Breast epithelium (tissue), 4 donors: ENCODE measurements at places on chromosomes 5 and 9. TPM values are rescaled to one million over a fixed set of nuclear protein-coding genes. Genes with fewer than 3 reads are reported as not detected.

DNA sequence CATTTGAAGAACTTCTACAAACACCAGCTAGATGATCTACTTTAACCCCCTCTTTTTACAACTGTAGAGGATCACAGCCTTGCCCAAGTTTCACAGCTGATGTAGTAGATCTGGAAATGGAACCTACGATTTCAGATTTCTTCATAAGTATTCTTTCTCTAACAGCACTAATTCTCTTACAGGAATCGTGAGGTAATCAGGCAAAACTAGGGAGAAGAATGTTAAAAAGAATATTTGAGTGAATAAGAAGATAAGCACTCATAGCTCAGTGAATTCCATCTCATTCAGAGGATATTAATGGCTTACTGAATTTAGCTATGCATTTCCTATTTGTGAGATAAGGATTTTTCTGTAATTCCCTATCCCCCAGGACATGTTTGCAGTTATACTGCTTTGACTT is 42.1 kb downstream of the NADK2 start:
- no peak for DNase-seq

DNA sequence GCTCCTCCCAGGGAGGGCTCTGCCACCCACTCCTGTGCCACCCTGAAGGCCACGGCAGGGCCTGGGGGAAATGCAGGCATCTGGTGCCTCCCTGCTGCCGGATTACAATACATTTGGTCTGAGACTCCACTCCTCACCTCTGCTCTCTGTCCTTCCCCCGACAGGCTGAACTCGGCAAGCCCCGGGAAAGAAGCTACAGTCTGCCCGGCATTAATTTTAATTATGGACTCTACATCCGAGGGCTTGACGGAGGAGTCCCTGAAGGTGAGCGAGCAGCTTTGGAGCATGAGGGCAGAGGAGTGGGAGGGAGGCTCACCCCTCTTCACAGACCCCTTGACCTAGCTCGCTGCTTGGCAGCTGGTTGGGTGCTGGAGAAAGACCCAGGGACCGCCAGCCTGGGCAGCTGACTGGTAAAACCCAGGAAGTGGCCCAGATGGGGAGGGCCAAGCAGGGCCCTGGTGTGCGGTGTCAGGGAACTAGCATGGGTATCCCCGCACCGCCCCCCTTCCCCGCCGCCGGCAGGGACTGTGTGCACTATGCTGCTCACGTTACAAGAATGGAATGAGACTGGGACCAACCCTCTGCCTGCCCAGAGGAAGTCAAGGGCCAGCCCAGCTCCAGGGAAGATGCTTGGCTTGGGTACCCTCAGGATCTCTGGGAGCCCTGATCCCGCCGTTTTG is 83.7 kb upstream of the BARHL1 start:
- DNase-seq = no peak

- DNase-seq = no peak
Measured at GRCh38 chr5:124764992-124765611, 18.7 kb upstream of the ZNF608 start.

- no peak for DNase-seq
Measured at GRCh38 chr5:74136276-74136825, 504.2 kb downstream of the ENC1 start.

DNA sequence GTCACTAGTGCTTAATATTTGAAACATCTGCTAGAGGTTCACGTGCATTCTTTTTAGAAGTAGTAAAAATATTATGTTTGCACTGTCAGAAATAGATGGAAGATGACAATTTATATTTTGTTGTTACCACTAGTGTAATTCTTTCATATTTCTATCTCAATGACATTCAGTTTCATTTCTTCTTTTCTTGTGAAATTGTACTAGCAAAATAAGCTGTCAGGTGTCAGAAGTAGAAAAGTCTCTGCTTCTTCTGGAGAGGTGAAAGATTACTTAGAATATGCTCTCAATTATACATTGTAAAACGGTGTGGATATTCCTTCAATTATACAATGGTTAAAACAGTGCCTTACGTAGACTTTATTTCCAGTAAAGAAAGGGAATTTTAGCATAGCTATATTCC is 395.4 kb downstream of the CSNK1G3 start:
- no peak for DNase-seq

DNA sequence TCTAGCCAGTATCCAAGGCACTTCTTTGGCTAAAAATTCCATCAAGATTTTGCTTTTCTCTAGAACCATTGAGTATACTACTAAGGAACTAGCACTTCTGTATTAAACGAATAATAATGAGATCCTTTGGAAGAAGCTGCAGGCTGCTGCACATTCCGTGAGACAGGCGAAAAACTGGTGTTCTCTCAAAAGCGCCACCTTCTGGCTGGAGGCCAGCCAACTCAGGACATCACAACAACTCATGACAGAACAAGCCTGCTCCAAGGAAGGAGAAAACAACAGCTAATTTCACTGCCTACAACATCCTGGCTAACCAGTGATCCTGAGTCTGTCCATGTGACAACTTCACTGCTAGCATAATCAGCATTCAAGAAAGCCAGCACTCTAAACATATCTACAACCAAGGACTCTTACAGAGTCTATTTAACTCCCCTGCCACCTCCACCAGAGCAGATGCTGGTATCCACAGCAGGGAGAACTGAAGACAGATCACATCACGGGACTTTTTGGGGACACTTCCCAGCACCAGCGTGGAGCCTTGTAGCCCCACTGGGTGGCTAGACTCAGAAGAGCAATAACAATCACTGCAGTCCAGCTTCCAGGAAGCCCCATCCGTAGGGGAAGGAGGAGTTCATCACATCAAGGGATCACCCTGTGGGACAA is 150.5 kb downstream of the YTHDC2 start:
- DNase-seq = no peak

DNA sequence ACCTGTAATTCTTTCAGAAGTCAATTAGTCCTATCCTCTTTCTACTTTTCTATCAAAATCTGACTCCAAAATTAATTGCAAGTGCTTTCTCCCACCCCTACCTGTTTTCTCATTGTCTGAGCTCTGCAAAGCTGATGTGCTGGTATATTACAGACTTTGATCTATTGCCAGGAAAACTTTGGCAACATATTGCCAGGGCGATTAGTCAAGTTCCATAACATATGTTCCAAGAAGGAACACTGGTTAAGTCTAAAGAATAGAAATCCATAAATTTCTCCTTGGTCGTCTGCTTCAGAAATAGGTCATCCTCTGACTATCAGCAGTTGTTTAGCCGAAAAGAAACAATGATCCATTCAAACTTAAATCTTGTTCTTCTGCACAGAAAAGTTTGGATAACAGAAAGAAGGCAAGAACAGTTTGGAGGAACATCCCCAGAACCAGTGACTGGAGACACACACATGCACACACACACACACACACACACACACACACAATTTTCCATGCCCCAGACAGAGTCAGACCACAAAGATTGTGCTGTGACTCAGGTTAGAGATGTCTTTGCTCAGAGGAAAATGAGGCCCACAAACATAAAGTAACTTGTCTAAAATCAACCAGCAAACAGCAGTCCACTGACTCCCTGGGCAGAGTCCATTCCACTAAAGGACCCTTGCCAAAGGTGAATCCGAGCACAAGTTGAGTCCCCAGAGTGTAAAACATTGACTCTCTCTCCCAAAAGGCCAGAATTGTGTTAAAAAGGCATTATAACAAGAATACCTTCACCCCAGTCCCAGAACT is 202.1 kb downstream of the DEPDC1B start:
- DNase-seq = no peak

- no peak for DNase-seq
Measured at GRCh38 chr9:92617195-92617813, 52.6 kb downstream of the IPPK start.

DNA sequence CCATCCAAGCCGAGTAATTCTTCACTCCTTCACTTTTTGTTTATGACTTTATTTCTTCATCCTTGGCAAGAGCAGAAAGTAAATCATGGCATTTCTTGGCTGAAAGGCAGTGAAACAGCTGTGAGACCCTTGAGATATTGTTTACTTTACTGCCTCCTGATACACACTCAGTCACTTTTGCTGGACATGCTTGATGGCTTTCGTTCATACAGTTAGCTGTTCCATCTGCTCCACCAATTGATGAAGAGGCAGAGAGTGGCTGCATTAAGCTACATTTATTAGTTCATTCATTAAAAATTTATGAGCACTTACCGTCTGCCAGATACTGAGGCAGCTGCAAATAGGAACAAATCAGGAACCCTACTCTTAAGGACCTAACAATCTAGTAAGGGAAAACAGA is 184.4 kb upstream of the OR13F1 start:
- DNase-seq = no peak

GRCh38 chr5:36724467-36725332 is 118.3 kb downstream of the SLC1A3 start:
- no peak for DNase-seq

- no peak for DNase-seq
Measured at GRCh38 chr9:79104216-79104615, 467.5 kb upstream of the TLE4 start.

GRCh38 chr5:97102010-97102470 is 40.4 kb downstream of the LIX1 start:
- DNase-seq = no peak

GRCh38 chr5:56447232-56447631 is 214.1 kb upstream of the ANKRD55 start:
- no peak for DNase-seq

- DNase-seq = no peak
Measured at GRCh38 chr9:93243112-93243511, 59.2 kb downstream of the WNK2 start.

- no peak for DNase-seq
Measured at GRCh38 chr5:159340511-159340910, 10.2 kb upstream of the IL12B start.

GRCh38 chr5:127969002-127969401 is 114.6 kb upstream of the SLC12A2 start:
- no peak for DNase-seq

- DNase-seq = no peak
Measured at GRCh38 chr5:102971676-102972293, 148.2 kb downstream of the GIN1 start.

- peak; percentile 62 for DNase-seq
Measured at GRCh38 chr9:38068701-38069628, at the start of gene SHB. TSS of gene SHB (minus strand) at chr9:38069227. CDS start at chr9:38068645, 582 bp downstream.

Gene ZBTB6
- total RNA-seq = 11.1 TPM

Gene SPATA31A7
- not detected for total RNA-seq

Gene SPATA31C1
- not detected for total RNA-seq
